ENCODE measurements at places on chromosomes 5 and 9.

GRCh38 chr9:134200730-134201129 is 36.4 kb upstream of the RNU6ATAC start:
- DNase-seq: no peak

GRCh38 chr5:167921796-167922195 is 369.6 kb upstream of the WWC1 start:
- DNase-seq: no peak

DNA sequence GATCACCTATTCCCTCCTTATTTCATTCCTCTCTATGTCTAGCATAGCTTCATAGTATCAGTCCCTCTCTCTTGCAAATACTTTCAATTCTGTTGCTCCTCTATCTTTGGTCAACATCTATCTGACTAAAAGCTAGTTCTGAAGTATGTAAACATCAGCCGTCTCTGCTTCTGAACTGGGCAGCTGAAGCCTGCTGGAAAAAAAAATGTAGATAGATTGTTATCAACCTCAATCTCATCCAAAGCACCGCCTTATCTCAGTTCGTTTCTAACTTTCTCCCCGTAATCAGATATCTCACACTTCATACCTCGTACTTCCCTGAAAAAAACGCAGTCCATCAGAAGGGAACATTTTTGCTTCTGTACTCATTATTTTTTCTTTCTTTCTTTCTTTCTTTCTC is 4.5 kb upstream of the SEMA6A start:
- no peak for DNase-seq

- DNase-seq: no peak
These were observed 831 bp downstream of the INPP5E start for GRCh38 chr9:136438548-136439480.

GRCh38 chr9:133141833-133142595 is 21.0 kb upstream of the RALGDS start:
- DNase-seq: no peak

- no peak for DNase-seq
These were observed 83.0 kb downstream of the DMRTA1 start for GRCh38 chr9:22529426-22530199.

GRCh38 chr9:127905004-127905728 is 5.8 kb upstream of the ST6GALNAC6 start:
- no peak for DNase-seq

- DNase-seq: no peak
These were observed 193.5 kb downstream of the SEC61B start for GRCh38 chr9:99415606-99416005.

DNA sequence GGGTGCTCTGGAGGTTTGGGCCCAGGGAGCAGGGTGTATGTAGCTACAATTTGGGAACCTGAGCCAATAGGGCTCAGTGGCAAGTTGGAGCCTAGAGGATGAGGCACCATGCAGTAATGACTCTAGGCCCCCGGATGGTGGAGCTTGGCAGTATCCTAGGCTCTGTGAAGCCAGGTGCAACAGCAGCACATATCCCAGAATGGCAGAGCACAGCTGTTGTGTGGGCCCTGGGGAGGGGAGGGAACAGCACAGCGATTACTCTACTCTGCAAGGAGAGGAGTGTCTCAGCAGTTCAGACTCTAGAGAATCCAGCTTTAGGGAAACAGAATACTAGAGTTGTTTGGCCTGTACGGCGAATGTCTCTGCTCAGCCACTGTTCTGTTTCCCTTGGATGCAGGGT is 56.1 kb downstream of the LRRTM2 start:
- no peak for DNase-seq

GRCh38 chr9:117462861-117463260 is 48.0 kb upstream of the ASTN2 start:
- no peak for DNase-seq

- no peak for DNase-seq
These were observed 419.7 kb downstream of the CDH10 start for GRCh38 chr5:24225051-24225450.

DNA sequence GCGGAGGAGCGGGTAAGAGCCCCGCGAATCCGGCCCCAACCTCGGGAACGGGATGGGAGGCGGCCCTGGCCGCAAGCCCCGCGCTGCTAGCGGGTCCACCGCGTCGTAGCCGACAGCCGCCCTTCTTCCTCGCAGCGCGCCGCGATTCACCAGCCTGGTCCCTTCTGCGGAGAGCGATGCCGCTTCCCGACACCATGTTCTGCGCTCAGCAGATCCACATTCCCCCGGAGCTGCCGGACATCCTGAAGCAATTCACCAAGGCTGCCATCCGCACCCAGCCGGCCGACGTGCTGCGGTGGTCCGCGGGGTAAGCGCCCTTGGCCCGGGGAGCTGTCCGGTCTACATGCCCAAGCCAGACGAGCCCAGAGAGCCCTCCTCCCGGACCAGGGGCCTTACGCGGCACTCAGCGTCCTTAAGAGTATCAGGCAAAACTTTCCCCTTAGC is 335 bp downstream of the ROPN1L start:
- no peak for DNase-seq

- no peak for DNase-seq
These were observed 34.8 kb upstream of the DENND1A start for GRCh38 chr9:123964761-123965160.

DNA sequence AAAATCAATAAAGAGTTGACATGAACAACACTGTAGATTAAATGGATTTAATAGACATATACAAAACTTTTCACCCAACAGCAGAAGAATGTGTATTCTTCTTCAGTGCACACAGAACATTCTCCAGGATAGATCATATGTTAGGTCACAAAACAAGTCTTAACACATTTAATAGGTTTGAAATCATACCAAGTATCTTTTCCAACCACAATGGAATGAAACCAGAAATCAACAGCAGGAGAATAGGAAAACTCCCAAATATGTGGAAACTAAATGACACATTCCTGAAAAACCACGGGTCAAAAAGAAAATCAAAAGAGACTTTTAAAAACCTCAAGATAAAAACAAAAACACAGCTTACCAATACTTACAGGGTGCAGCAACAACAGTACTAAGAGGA is 790.1 kb upstream of the ZNF608 start:
- DNase-seq: no peak

- no peak for DNase-seq
These were observed 31.7 kb upstream of the NR3C1 start for GRCh38 chr5:143435210-143435657.

DNA sequence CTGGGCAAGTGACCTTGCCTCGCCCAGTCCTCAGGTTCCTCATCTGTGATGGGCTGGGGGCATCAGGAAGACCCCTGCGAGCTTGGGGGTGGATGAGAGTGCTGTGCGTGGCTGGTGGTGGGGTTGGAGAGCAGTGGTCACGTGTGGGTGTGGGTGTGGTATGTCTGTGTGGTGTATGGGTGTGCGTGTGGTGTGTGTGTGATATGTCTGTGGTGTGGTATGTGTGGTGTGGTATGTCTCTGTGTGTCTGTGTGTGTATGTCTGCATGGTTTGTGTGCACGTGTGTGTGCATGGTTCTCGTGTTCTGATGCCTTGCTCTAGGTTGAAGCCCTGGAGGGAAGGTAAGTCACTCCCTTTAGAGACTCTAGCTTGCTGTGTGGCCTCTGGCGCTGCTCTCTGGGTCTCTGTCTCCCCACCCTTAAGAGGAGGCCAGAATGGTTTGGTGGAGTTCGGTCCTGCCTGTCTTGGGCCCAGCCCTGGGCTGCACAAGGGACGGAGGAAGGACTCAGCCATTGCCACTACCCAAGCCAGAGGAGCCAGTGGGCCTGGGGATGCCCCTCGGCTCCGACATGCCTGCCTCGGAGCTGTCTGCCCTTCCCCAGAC is 87.0 kb downstream of the RXRA start:
- no peak for DNase-seq

- no peak for DNase-seq
These were observed 53.9 kb upstream of the TRIM32 start for GRCh38 chr9:116632990-116633838.

DNA sequence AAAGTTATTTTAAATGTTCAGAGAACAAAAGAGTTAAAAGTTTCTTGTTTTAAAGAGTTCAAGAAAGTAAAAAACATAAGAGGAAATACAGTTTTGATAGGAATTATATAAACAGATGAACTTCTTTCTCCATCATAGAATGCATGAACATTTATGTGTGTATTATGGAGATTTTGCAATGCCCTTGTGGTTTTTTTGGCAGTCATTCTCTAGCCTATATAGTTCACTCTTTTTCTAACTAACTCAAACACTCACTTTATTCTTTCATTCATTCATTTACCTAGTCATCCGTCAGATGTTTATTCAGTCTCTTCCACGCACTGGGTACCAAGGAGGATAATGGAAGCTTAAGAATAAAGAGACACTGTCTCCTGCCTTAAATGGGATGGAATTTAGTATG is 195.9 kb upstream of the VLDLR start:
- DNase-seq: no peak

DNA sequence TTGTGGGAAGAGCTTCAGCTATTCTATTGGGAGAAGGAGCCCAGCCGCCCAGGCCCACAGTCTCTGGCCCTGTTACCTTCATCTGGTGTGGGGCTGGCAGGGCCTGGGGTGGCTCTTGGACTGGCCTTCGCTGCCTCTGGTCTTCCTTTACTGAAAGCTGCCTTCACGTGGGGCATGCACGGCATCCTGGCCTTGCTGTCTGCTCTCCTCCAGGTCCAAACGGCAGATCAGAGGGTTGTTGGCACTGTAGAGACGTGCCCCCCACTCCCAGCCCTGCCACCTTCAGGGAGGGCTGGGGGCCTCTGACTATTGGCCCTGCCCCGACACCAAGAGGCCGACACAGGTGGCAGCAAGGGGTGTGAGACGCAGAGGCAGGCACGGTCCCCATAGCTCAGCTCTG is 291.3 kb upstream of the IRX1 start:
- no peak for DNase-seq

- no peak for DNase-seq
These were observed 621.2 kb upstream of the CDH6 start for GRCh38 chr5:30572279-30572678.

- DNase-seq: no peak
These were observed 36.0 kb upstream of the IL7R start for GRCh38 chr5:35820735-35821134.

GRCh38 chr5:13591621-13592020 is 352.9 kb downstream of the DNAH5 start:
- DNase-seq: peak; percentile 66

GRCh38 chr5:55908804-55909203 is 57.6 kb downstream of the IL31RA start:
- no peak for DNase-seq
